Smooth muscle cell of the pulmonary artery (primary cell): ENCODE measurements at places on chromosomes 4 and X. TPM values are rescaled to one million over a fixed set of nuclear protein-coding genes. Genes with fewer than 3 reads are reported as not detected.

Gene TMEM255A
- total RNA-seq, result 0.07 TPM in 1 of 2 replicates, not detected in the other

Gene SCFD2
- 44.5 and 49.5 TPM in 2 replicates for total RNA-seq

Gene DCAF4L1
- 0.13 TPM in 2 replicates for total RNA-seq

Gene PI4K2B
- total RNA-seq, result 14.5 and 22.8 TPM in 2 replicates

Gene SHROOM3
- 12.6 and 13.7 TPM in 2 replicates for total RNA-seq

Gene TLR10
- not detected in 2 replicates for total RNA-seq

Gene PPEF2
- total RNA-seq, result 0.03 TPM in 1 of 2 replicates, not detected in the other

Gene DOK7
- 0.07 and 0.20 TPM in 2 replicates for total RNA-seq

Gene FAM47C
- total RNA-seq, result not detected in 2 replicates
